ENCODE measurements at places on chromosomes 3 and 15.

DNA sequence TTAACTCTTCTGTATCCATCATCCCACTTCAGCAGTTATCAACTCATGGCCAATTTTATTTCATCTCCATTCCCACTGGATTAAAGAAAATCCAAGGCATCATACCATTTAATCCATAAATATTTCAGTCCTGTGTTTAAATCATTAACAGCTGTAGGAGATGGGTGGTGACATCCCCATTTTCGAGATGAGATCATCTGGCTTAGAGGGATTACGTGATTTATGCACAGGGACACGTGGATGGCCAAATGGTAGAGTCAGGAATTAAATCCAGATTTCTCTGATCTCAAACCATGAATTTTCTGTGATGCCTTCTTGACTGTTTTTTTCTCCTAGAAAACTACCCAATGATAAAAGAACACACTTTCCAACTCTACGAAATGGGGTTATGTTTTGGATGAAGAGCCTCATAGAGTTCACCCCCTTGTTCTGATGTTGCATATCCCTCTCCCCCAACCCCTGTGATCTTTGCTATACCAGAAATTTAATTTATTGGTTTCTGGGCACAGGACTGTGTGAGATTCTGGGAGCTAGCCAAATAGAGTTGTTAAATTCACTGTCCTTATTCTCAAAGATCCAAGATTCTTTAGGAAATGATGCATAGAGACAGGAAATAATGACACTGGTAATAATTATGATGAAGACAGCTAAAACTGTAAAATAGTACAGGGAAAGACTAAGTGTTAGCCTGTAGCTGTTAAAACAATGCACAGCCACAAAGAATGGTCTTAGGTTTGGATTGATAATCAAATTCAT is 7.4 kb downstream of the ZNF589 start:
- DNase-seq: no peak

- no peak for DNase-seq
Measured at GRCh38 chr15:23083115-23083514, 43.7 kb upstream of the TUBGCP5 start.

- DNase-seq: no peak
Measured at GRCh38 chr15:48370460-48370859, 39.2 kb downstream of the DUT start.

GRCh38 chr3:165254812-165255211 is 58.6 kb upstream of the SLITRK3 start:
- DNase-seq: no peak

- no peak for DNase-seq
Measured at GRCh38 chr15:38091078-38091645, 156.7 kb downstream of the TMCO5A start.

GRCh38 chr3:98650971-98651779 is 57.8 kb upstream of the CPOX start:
- DNase-seq: no peak

- DNase-seq: no peak
Measured at GRCh38 chr15:33910741-33911140, 57.6 kb upstream of the CHRM5 start.

DNA sequence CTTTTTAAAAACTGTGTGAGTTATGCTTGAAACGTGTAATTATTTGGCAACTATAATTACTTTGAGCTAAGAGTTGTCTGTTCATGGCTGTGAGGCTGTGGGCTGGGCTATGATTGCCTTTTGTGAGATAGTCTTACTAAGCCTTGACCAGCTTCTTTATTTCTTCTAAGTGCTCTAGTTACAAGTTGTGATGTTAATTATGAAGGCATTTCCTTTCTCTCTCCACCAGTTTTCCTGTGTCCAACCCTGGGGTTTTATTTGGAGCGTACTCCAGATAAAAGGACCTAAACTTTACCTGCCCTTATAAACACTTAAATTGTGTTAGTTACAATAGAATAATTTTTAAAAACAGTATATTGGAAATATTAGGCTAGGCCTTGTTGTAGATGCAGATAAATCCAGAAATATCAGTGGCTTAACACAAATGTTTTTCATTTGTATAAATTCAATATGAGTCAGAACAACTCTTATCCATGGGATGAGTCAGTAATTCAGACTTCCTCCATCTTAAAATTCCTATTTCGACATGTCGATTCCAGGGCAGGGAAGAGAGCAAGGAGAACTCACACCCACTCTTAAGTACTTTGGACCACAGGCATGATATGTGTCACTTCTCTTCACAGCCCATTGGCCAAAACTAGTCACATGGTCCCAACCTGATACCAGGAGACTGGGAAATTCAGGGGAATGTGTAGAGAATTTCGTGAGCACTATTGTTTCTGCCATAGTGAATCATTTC is 17.0 kb downstream of the TMEM62 start:
- DNase-seq: no peak

GRCh38 chr3:18428036-18428435 is 2.9 kb upstream of the SATB1 start:
- DNase-seq: no peak

DNA sequence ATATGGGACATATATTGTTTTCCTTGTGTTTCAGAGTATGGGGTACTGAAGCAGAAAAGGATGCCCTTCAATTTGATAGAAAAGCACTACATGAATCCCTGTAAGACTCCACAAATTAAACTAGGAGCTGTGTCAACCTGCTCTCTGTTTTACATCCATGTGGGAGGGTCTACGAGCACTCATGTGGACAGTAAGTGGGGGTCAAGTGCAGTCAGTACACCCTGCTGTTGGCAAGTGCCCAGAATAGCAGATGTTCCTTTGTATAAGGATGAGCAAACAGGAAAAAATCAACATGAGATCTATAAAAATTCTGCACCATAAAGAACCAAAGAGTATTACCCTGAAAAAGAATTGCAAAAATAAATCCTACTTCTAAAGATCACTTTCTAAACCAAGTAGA is 659.9 kb downstream of the SI start:
- DNase-seq: no peak

- DNase-seq: no peak
Measured at GRCh38 chr3:10334042-10334441, 13.1 kb upstream of the SEC13 start.

GRCh38 chr15:42286445-42287029 is 13.3 kb upstream of the TMEM87A start:
- DNase-seq: no peak

DNA sequence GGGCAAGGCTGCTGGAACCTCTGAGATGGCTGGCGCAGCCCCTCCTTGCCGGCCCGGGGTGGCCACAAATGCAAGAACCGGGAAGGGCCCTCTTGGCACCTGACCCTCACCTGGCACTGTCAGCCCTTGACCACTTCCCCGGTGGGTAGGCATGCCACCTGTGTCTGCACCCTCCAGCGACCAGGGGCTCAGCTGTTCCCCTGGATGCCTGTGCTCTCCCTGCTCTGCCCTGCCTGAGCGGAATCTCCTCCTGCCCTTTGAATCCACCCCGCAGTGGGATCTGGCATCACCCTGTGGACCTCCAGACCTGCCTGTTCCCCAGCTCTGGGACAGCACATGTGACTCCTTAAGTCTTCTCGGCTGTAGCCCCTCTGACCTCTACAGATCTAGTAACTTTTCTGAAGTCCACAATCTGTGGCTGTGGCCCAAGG is 26.1 kb upstream of the FGD5 start:
- no peak for DNase-seq

DNA sequence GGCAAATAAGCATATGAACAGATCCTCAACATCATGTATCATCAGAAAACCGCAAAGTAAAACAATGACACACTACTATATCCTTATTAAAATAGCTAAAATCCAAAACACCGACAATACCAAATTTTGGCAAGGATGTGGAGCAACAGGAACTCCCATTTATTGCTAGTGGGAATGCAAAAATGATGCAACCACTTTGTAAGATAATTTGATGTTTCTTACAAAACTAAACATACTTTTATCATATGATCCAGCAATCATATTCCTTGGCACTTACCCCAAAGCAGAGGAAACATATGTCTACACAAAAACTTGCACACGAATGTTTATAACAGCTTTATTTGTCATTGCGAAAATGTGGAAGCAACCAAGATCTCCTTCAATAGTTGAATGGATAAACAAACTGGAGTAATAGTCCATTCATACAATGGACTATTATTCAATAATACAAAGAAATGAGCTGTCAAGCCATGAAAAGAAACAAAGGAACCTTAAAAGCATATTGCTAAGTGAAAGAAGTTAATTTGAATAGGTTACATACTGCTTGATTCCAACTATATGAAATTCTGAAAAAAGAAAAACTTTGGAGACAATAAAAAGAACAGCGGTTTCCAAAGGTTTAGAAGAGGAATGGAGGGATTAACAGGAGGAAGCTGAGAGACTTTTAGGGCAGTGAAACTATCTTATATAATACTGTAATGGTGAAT is 172.0 kb downstream of the VPS13C start:
- no peak for DNase-seq

- no peak for DNase-seq
Measured at GRCh38 chr3:188573956-188574355, 420.0 kb downstream of the LPP start.

DNA sequence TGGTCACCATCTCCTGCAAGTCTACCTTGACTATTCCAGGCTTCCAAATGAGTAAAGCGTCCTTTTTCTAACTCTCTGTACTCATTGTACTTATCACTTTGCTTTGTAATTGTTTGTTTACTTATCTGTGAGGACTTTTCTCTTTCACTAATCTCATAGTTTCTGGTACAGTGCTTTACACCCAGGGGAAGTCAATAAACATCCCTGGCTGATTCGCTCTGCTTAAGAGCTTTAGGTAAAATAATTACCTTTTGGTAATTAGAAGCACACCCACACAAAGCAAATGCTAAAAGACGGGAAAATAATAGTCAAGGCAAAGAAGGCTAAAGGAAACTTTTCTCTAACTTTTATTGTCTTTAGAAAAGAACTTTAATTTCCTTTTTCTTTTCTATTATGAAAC is 466.9 kb upstream of the ROBO1 start:
- no peak for DNase-seq

DNA sequence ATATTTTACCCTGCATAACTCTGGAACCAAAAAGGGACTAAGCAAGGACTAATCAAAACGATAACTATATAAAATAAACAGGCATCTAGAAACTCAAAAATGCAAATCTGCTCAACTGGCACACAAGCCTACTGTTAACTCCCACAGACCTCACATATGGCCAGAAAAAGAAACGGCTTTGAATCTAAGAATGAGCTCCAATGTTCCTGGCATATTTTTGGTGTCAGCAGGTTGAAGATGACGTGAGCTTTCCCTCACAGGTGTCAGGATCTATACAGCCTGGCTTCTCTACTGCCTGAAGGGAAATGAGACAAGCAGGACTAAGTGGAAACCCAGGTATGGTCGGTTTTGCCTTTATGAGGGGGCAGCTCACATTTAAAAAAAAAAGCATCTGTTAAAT is 120.1 kb upstream of the SPATA12 start:
- DNase-seq: no peak

DNA sequence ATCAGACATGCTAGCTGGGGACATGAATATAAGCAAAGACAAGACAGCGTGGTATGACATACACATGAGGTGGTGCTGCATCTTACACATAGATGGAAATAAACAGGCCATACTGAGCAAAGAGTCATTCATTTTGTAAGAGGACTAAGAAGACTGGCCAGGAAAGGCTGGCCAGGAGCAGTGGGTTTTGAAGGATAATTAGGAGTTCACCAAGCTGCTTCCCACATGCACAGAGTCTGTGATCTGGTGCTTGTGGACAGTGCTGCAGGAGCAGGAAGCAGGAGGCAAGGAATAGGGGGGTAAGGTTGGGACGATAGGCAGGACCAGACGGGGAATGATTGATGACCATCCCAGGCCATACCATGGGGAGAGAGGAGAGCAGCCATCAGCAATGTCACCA is 41.5 kb downstream of the ST8SIA2 start:
- DNase-seq: no peak

DNA sequence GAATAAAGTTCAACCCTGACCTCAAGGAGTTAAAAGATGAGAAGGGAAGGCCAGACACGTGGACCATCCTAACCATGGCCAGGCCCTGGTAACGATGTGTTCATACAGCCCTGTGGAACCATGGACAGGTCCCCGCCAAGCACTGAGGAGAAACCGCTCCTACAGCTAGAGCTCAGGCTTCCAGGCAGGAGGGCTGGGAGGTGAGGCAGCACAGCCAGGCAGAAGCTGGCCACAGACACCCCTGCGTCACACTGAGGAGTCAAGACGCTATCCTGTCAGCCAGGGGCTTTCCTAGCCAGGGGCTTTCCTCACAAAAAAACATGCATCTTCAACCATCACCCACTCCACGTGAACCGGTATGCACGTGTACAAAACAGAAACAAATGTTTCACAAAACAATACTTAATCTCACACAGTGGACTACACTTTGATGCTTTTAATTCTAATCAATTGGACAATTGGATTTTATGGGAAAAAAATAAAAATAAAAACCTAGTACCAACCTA is 73.2 kb downstream of the TBC1D2B start:
- no peak for DNase-seq

- no peak for DNase-seq
Measured at GRCh38 chr3:169578381-169579024, 85.0 kb downstream of the MECOM start.

DNA sequence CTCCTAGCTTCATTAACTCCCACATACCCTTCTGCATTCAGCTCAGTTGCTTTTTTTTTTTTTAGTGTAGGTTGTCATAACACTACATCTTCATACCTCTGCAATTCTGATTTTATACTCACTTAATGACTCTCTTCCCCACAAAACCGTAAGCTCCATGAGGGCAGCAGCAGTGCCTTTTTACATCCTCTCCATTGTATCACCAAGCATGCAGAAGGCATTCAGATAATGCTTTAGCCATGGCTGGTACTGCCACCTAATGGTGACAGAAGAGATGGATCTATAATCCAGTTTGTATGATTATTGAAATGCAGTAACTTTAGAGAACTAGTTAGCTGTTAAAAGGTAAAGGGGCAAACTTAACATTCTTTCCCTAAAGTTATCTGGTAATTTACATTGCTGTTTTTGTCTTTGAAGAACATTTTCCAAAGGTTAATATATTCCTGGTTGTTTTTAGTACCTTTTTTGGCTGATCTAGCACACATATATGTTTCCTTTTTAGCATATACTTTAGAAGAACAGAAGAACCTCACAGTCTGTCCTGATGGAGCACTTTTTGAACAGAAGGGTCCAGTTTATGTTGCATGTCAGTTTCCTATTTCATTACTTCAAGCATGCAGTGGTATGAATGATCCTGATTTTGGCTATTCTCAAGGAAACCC is 36.8 kb downstream of the ATP1B3 start:
- DNase-seq: no peak

DNA sequence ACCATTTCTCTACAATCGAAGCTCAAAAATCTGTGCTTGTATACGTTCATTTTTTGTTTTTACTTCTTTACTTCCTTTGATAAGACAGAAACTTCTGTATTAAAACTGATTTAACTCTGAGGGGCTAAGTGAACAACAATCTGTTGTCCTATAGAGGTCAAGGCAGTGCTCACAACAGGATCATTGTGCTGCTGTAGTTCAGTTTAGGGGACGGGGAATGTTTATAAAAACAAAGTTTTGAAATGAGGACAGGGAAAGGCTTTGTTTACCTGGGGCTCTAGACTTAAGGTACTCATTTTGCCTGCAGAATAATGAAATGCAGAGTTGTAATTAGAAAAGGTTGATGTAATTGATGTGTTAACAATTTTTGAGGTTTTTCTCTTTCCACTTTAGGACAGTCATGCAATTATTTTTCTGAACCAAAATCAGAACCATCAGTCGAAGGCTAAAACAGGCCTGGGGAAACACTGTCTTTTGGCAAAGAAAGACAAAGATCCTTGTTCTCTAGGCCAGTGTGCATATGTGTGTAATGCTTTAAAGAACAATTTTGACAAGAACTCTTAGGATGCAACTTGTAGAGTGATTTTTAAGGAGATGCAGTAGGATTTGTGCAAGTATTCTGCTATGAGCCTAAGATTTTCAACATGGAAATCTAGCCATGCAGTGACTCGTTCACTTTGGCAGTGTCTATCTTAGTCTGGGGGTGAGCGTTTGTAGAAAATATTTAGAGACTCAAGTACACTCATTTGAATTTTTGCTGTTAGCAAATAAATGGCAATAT is 165.2 kb downstream of the PGPEP1L start:
- DNase-seq: no peak

All from stimulated activated CD8-positive, alpha-beta memory T cell treated with anti-CD3 and anti-CD28 coated beads, Interleukin-4, amount 100 ng/mL, for 4 hours (primary cell).